ENCODE measurements at places on chromosomes 6 and 20.

DNA sequence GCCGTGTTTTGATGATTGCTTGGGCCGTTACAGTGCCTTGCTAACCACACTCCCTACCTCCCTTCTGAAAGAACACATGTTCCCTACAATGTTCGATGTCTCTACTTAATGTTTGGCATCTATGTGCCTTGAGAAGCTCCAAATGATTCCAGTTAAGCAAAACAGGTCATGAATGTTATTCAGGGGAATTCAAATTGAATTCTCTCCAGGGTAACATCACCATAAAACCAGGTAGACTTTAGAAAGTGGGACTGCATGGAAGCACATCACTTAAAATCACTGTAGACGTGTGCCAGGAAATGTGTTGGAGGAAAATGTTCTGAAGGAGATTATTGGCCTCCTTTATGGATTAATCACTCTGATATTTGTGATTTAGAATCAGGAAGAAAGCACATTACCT is 128.1 kb downstream of the ADAT2 start:
- no peak for DNase-seq

DNA sequence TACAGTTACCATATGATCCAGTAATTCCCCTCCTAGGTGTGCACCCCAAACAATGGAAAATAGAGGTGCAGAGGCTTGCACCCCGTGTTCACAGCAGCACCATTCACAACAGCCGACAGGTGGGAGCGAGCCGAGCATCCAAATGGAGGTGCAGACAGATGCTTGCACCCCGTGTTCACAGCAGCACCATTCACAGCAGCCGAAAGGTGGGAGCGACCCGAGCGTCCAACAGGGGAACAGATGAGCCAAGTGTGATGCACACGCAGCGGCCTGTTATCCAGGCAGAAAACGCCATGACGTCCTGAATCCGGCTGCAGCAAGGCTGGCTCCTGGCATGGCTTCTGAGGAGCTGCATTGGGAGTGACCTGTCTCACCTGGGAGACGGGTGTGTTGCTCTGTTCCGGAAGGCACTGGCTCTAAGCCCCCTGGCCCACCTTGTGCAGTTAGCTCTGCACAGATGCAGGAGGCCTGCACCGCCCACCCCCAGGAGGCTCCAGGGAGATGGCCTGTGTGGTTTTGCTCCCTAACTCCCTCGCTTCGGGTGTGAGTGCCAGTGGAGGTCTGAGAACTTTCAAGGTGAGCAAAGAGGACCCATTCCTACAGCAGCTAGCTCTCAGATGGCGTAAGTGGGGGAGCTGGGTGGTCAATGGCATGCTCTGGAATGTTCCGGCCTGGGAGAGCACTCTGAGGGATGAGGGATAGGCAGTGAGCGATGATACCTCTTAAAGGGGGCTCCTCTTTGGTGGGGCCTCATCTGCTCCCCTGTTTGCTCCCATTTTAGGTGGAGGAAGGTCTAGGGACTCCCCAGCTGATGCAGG is 47.8 kb upstream of the FRMD1 start:
- DNase-seq: no peak

DNA sequence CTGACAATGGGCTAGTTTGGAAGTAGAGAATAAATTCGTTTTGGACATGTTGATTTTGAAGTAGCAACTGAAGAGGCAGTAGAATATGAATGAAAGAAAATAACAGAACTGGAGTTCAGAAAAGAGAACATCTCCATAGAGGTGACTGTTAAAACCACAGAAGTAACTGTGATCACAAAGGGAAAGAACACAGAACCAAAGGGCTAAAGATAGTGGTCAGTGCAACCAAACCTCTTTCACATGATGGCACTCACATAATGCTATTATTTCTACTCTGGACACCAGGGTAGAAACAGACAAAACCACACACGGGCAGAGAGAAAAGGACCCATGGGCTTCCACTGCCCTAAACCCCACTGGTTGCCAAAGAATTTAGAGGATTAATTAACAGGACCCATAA is 58.5 kb downstream of the CDK19 start:
- DNase-seq: no peak

- no peak for DNase-seq
Observed at GRCh38 chr6:111987295-111987694, 66.6 kb upstream of the CCN6 start.

- DNase-seq: no peak
Observed at GRCh38 chr20:32019156-32019510, 8.9 kb downstream of the CCM2L start.

- DNase-seq: no peak
Observed at GRCh38 chr6:156977527-156978291, 200.5 kb downstream of the ARID1B start.

DNA sequence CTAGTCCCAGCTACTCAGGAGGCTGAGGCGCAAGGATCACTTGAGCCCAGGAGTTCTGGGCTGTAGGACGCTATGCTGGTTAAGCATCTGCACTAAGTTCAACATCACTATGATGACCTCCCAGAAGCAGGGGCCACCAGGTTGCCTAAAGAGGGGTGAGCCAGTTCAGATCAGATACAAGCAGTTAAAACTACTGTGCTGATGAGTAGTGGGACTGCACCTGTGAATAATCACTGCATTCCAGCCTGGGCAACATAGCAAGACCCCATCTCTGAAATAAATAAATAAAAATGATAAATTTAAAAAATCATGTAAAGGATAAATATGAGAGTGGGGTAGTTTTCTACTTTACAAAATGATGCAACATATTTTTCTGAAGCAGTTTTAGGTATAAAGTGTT is 106.5 kb downstream of the TMEM170B start:
- no peak for DNase-seq

- no peak for DNase-seq
Observed at GRCh38 chr20:51447097-51447764, 95.3 kb downstream of the NFATC2 start.

DNA sequence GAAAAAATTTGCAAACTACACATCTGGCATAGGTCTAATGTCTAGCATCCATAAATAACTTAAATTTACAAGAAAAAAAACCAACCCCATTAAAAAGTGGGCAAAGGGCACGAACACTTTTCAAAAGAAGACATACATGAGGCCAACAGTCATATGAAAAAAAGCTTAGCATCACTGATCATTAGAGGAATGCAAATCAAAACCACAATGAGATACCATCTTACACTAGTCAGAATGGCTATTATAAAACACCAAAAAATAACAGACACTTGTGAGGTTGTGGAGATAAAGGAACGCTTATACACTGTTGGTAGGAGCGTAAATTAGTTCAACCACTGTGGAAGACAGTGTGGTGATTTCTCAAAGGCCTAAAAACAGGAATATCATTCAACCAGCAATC is 33.7 kb upstream of the EPB41L2 start:
- no peak for DNase-seq

- no peak for DNase-seq
Observed at GRCh38 chr6:12119085-12119588, 107.0 kb downstream of the HIVEP1 start.

GRCh38 chr6:55950071-55950814 is 74.9 kb upstream of the BMP5 start:
- no peak for DNase-seq

GRCh38 chr6:111534231-111534751 is 51.3 kb upstream of the REV3L start:
- no peak for DNase-seq

DNA sequence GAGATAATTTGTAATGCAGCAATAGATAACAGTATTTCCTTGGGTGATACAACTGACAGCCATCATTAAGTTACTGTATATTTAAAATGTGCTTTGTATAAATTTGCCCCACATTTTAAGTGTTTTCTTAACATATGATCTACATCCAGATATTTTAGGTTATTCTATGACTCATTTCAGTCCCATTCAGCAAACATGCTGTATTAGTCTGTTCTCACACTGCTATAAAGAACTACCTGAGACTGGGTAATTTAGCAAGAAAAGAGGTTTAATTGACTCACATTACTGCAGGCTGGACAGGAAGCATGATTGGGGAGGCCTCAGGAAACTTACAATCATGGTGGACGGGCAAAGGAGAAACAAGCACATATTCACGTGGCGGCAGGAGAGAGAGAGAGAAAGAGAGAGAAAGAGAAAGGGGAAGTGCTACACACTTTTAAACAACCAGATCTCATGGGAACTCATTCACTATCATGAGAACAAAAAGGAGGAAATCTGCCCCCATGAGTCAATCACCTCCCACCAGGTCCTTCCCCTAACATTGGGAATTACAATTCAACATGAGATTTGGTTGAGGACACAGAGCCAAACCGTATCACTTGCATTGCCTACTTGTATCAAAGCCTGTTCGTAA is 9.6 kb upstream of the CHD6 start:
- no peak for DNase-seq

DNA sequence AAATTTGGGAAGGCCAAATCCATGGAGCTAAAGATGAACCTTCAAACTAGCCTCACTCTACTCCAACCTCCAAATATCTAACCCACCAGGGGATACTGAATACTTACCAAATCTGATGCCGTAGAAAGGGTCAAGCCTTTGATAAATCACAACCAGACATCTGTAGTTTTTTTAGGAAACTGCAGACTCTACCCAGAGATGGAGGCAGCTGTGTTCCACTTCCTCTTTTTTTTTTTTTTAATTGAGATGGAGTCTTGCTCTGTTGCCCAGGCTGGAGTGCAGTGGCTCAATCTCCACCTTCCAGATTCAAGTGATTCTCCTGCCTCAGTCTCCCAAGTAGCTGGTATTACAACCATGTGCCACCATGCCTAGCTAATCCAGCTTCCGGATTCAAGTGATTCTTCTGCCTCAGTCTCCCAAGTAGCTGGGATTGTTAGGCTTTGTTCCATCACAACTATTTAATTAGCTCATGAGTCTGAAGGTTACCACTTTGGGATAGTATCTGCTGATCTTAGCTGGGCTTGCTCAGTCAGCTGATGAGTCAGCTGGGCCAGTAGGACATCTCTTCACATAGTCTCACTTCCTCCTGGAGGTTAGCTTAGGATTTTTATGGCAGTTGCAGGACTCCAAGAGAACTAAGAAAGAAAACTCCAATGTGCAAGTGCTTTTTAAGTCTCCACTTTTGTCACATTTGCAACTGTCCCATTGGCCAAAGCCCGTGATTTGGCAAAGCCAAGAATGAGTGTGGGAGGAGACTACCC is 13.3 kb downstream of the FRK start:
- DNase-seq: no peak

- DNase-seq: no peak
Observed at GRCh38 chr20:46647469-46647868, 3.8 kb downstream of the SLC13A3 start.

GRCh38 chr6:74041420-74041819 is 345.4 kb downstream of the CD109 start:
- DNase-seq: no peak

GRCh38 chr20:2101057-2101864 is at the start of gene STK35:
STK35 (plus strand) TSS chr20:2101827; CDS start chr20:2101882, 55 bp downstream.
- DNase-seq: peak; percentile 80

DNA sequence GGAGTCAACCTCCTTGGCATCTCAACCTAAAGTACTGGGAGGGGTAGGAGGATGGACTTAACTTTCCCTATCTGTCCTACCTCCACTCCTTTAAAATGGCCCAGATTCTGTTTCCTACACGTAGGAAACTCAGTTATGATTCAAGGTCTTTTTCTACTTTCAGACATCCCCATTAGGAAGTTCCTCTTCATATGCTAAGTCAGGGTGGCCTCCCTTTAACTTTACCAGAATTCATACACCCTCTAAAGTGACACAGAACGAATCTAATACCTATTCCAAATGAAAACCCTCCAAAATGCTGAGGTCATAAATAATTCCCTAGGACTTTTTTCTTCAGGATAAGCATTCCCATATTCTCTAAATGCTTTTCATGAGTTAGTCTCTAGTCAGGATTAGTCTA is 15.6 kb downstream of the ARG1 start:
- DNase-seq: no peak

DNA sequence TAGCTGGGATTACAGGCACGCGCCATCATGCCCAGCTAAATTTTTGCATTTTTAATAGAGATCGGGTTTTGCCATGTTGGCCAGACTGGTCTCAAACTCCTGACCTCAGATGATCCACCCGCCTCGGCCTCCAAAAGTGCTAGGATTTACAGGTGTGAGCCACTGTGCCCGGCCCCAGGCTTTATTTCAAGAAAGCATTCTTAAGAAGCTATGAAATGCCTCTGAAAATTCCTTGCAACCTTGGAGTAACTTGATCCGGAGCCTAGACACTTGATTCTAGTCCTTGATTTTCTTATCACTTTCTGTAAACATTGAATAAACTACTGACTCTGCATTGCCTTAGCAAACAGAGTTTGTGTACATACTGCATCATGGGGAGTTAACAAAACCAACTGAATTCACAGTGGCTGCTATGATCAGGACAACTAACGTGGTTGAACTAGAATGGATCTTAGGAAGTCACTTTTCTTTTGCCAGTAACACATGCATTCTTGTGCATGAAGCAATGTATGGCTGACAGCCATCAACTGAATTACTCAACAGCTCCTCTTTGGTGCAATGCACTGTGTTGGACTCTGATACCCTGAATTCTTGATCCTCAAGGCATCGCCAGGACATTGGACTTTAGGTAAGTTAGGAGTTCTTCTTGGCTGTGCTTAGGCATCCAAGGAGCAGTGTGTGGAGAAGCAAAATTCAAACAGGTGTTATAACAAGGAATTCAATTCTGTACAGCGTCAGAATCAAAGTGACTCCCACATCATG is 102.8 kb upstream of the TMEM170B start:
- no peak for DNase-seq

DNA sequence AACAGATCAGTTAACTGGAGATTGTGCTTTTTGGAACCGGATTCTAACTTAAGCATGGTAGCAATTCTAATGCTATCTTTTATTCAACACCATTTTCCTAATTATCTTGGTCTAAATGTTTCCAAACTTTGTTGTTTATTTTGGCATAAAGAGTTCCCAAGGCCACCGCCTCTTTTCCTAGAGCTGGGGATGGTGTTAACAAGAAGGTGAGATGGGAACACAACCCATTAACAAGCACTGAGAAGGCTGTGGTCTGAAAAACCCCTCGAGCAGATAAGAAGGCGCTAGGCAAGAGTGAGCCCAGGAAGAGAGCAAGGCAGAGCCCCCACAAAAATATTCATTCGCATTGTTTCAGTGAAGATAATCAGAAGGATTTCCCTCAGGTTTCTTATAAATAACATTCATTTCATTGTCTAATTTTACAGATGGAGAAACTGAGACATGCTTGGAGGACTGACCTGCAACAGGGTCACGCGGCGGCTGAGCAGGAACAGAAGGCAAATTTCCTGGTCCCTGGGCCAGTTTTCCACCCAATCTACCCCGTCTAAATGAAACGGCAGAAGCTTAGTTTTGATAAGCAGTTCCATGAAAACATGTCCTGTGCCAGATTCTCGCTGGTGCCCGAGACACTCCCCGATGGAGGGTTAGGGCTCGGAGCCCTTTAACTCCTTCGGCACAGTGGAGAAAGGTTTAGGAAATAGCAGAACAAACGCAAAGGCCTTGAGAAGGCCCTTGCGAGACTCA is 155.6 kb downstream of the FOXC1 start:
- DNase-seq: no peak

GRCh38 chr6:88006557-88006956 is 41.1 kb upstream of the SPACA1 start:
- no peak for DNase-seq

DNA sequence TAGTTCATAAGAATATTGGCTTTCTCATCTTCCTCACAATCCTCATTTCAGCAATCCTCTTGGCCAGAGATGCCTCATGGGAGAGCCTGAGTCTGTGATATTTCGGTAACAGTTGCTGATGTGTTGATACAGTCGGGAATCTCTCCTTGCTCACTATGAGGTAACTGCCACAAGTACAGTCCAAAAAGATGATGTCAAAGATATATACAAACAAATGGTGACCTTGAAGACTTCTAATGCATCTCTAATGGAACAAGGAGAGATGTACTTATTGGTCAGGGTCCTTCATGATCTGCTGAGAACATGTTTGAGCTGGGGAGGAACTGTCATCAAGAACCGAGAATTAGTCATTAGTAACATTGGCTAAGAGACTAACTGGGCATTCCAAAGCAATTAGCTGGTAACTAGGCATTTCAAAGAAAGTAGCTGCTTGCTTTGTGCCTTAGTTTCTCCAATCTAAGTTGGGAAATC is 56.1 kb downstream of the FILIP1 start:
- DNase-seq: no peak
